ENCODE measurements at places on chromosomes 6 and 20.

DNA sequence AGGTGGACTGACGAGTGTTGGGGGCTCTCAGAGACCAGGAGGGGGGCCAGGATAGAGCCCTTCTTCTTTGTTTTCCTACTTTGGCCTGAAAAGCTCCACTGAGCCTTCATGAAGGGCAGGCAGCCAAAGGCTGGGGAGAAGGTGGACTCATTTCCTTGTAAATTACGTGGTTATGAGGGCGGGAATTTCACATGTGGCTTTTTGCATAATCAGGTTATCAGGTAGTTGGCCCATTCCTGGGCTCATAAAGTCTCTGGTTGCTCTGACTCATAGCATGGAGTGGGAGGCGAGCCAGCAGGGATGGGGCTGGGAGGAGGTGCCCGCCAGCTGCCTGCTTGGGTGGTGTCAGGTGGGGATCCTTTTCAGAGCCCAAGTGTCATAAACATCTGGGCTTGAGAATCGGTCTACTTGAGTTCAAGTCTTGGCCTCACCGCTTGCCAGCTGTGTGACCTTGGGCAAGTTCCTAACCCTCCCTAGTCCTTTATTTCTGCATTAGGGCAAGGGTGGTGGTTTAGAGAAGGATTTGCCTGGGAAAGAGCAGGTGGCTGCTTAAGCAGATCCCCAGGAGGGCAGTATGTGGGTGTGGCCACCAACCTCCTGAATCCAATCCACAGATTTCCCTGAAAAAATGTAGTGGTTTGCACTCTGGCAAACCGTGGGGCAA lies 26.5 kb upstream of the RNF24 start:
- DNase-seq, result no peak

GRCh38 chr6:107509506-107509905 lies 19.6 kb downstream of the SOBP start:
- no peak for DNase-seq

DNA sequence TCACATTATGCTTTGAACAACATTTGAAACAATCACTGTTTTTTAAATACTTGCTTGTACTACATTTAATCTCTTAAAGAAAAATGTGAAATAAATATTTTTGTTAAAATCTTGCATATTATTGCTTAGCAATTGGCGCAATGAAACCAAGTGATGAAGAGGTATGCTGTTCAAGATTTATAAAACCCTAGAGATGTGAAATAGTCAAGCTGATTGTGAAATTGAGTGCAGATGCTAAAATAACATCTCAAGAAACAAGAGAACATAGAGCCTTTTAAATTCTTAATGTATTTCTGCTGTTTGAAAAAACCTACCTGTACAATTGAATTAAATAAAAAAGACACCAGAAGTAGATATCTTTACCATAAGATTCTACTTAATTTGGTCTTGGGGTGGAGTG lies 179.2 kb upstream of the MCHR2 start:
- no peak for DNase-seq

DNA sequence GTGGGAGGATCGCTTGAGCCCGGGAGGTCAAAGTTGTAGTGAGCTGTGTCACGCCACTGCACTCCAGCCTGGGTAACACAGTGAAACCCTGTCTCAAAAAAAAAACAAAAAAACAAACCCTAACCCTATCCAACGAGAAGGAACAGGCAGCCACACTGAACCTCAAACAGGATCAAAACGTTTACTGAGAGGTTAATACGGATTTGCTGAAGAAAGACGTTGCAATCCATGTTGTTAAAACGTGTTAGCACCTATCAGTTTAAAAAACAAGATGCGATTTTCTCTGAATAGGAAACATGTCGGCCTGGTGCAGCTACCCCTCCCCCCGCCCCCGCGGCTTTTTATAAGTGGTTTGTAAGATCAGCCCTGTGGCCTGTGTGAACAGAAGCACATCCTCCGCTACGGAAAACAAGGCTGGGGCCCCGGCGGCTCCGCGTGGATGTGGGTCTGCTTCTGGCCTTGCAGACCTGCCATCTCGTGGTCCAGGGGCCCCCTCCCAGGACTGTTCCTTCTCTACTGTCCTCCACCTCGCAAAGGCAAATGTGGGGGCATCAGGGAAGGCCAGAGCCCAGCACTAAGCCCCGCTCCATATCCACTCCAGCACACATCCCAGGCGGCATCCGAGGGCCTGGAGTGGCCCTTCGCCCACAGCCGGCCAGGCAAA lies 11.4 kb downstream of the SLC2A4RG start:
- DNase-seq, result no peak

- DNase-seq, result no peak
Measured at GRCh38 chr6:25452031-25452430, 172.9 kb downstream of the CARMIL1 start.

GRCh38 chr6:67935976-67936477 lies 699.1 kb upstream of the ADGRB3 start:
- DNase-seq, result no peak

DNA sequence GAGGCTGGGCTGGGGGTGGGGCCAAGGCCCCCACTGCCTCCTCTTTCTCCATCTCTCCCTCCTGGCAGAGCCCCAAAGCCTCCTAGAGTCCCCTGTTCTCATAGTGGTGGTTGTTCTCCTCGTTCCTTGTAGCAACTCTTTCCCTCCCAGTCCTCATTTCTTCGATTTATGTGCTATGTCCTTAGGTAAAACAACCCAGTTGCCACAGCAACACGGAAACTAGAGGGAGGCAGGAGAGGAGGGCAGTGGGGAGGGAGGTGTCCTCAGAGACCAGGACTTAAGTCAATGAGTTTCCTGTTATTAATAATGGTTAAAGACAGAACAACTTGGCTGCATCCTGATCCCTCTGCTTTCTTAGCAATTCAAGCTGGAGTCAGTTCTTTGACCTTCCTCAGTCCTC lies 161.0 kb downstream of the INSM1 start:
- no peak for DNase-seq

DNA sequence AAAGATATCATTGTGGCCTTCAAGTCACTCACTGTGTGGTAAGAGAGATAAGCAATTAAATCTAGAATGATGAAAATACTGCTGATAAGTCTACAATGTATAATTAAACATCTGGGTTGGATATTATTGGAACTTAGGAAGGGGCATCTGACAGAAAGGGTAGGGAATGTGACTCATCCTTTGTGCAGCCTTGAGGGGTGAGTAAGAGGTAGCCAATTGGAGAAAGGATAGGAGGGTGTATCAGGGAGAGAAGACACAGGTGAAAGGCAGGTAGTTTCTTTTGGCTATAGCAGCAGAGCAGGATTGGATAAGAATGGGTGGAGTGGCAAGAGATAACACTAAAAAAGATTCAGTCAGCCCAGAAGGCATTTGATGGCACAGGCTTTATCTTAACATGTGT lies 182.0 kb downstream of the COL21A1 start:
- DNase-seq, result no peak
